Chondrocyte (in vitro differentiated cells): ENCODE measurements at places on chromosomes 12 and 14. TPM values are rescaled to one million over a fixed set of nuclear protein-coding genes. Genes with fewer than 3 reads are reported as not detected.

GRCh38 chr12:108630481-108631207, 3.0 kb downstream of the SELPLG start:
- H3K36me3 ChIP-seq = no peaks in the 10 kb centered on the region
- H3K27ac ChIP-seq = peak overlapping the region; percentile 72

DNA sequence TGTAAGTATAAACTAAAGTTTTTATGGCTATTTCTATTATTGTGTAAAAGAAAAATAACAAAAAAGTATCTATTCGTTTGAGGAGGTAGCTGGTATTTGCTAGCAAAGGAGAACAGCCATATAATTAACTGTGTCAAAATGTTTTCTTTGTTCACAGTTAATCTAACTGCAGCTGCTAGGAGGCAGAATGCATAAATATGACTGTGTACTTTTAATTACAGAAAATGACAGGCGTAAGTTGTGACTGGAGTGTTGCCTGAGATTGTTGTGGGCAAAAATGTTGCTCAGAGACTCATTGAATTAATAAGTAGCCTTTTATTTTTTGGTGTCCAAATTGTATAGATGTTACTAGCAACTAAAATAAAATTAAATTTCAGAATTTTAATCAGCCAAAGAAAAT, 33.5 kb downstream of the PTPRO start:
- no peak overlapping the region for H3K27ac ChIP-seq
- H3K36me3 ChIP-seq = no peaks in the 10 kb centered on the region
- H3K4me1 ChIP-seq = no peaks in the 10 kb centered on the region
- H3K27me3 ChIP-seq = peaks cover 7% of the 10 kb centered on the region
- DNase-seq = no peak

The CMAS gene
- total RNA-seq = 26.1 to 28.5 TPM (median 27.0 TPM) in 3 replicates

The GUCY2C gene
- total RNA-seq = not detected in 3 replicates

The HOXC9 gene
- not detected in 3 replicates for total RNA-seq

The GPR65 gene
- not detected in 3 replicates for total RNA-seq
